Sigmoid colon (tissue), 7 donors: ENCODE measurements at places on chromosomes 2 and 18. TPM values are rescaled to one million over a fixed set of nuclear protein-coding genes. Genes with fewer than 3 reads are reported as not detected.

Gene RTP5
- 0.16 TPM for total RNA-seq

Gene LHCGR
- total RNA-seq: not detected

DNA sequence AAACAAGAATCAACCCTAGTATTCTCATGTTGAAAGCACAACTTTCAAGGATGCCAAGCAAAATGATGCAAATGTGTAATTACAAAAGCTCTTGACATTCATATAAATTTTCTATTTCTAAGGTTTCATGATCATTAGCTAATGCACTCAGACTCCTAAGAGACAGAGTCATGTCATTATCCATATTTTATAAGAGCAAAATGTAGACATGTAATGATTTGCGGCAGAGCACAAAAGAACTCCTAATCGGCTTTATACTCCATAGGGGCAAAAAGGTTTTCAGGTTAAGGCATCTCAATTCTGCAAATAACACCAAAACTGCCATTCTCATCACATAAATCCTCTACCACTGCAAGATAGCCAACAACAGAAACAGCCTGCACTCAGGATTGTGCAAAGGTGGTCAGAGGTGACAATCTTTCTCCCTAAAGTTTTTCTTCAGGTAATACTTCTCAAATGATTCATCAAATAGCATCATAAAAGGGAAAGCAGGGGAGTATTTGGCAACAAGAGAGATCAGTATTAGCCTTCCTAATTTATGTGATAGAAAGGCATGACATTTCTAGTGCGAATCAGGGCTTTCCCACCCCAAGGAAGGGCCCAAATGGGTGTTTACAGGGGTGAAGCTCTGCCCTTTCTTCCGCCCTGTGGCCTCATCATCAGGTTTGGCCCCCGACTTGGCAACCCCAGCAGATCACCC is 64.7 kb downstream of the STK39 start:
- H3K27ac ChIP-seq: no peak overlapping the region
- H3K27me3 ChIP-seq: no peaks in the 10 kb centered on the region
- H3K4me3 ChIP-seq: no peak overlapping the region
- no peaks in the 10 kb centered on the region for H3K4me1 ChIP-seq
- no peaks in the 10 kb centered on the region for H3K36me3 ChIP-seq

GRCh38 chr2:58047373-58047935 is 848 bp downstream of the VRK2 start:
- H3K4me1 ChIP-seq: peaks cover 26% of the 10 kb centered on the region
- no peak for DNase-seq
- H3K27me3 ChIP-seq: no peaks in the 10 kb centered on the region
- H3K36me3 ChIP-seq: no peaks in the 10 kb centered on the region
- H3K4me3 ChIP-seq: peak overlapping the region; percentile 81
- H3K27ac ChIP-seq: peak overlapping the region; percentile 94
